BJ (cell line): ENCODE measurements at places on chromosomes 4 and X.
A peak's percentile ranks its signal among the peaks of the same experiment; 100 is the strongest.

DNA sequence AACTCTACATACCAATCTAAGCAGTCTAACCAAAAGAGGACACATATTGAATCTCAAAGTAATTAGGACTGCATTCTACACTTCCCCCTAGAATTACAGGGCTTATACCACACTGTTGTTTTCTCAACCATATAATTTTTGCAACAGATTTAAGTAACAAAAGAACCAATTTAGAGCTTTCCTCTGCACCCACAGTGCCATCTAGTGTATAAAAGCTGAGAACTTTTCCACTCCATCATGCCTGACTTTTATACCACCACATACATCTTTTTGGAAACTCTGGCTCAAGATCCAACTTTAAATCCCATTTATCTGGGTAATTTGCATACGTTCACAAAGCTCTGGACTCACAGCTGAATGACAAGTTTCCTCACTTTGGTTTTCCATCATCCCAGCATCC, 99.5 kb downstream of the EFHC2 start:
- no peak for DNase-seq

GRCh38 chr4:77052352-77052751, 23.4 kb downstream of the CCNI start:
- DNase-seq: peak; percentile 42

DNA sequence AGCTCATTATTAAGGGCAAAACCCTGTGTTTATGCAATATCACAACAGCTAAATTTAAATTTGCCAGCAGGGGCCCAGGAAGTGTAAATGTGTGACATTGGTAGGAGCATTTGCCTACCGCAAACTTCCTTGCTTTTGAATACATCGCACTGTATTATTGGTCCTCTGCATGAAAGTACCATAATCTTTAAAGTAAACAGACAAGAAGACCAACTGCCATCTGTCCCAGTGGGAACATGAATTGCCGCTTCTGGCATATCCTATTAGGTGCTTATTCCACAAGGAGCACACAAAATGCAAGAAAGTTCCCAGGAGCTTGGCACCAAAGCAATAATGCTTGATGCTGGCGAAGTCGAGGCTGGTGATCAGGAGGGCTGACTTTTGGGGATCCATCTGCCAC, 51.3 kb downstream of the SOD3 start:
- no peak for DNase-seq

DNA sequence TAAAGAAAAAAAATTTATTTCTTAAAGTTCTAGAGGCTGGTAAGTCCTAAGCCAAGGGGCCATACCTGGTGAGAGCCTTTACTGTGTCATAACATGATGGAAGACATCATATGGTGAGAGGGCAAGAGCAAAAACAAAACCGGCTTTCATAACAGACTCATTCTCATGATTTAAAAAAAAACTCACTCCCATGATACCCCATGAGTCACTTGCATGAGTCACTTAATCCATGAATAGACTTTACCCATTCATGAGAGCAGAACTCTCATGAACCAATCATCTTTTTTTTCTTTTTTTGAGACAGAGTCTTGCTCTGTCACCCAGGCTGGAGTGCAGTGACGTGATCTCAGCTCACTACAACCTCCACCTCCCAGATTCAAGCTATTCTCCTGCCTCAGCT, 369.7 kb upstream of the DIAPH2 start:
- no peak for DNase-seq

DNA sequence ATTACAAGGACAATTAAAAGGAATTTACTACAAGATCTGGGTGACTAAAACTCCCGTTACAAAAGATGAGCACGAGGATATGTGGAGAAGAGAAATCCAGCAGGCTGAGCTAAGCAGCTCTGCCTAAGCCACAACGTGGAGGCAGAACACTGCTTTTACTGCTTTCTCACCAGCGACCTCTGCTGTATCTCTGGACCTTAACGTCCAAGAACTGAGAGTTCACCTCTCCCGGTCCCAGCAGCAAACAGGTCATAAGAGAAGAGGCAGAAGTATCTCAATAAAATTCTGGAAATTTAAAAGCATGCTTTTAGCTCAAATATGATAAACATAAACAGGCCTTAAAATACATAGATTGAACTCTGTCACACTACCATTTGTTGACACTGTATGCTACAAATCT, 81.0 kb downstream of the ADGRA3 start:
- no peak for DNase-seq

DNA sequence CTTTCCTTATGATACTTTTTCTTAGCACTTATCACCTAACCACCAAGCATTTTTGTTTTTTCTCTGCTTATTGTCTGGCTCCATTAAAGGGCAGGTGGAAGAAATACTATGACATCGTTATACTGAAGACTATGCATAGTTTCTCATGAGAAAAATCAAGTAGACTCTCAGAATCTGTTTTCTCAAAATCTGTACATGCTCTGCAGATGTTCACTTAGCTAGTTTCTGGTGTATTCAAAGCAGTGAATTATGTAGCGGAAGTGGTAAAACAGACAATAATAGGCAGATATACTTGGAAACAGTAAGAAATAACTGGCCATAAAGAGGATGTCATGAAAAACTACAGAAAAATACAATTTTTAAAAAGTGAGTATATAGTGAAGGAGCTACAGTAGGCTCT, 146.0 kb downstream of the STIM2 start:
- no peak for DNase-seq

GRCh38 chrX:25125483-25125882, 109.7 kb upstream of the ARX start:
- no peak for DNase-seq

GRCh38 chrX:24285082-24285481, 28.8 kb downstream of the SUPT20HL2 start:
- DNase-seq: no peak

- DNase-seq: no peak
Measured at GRCh38 chr4:38334791-38335190, 329.2 kb upstream of the KLF3 start.

DNA sequence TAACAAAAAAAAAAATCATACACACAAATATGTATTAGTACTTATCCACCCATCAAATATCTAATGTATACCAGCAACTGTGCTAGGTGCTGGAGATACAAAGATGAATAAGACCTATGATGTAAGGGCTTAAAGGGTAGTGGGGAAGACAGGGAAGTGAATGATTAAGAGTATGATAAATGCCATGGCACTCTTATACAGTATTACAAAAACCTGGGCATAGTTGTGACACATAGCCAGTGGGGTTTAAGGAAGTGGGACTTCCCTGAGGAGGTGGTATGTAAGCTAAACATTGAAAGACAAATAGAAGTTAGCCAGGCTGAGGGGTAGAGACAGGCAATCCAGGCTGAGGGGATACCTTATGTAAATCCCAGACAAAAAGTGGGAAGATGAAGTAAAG, 23.5 kb downstream of the CHM start:
- DNase-seq: no peak

- no peak for DNase-seq
Measured at GRCh38 chr4:139709660-139710059, 44.0 kb downstream of the MGST2 start.

GRCh38 chr4:183335369-183335940, 13.2 kb upstream of the CLDN24 start:
- DNase-seq: peak; percentile 79

DNA sequence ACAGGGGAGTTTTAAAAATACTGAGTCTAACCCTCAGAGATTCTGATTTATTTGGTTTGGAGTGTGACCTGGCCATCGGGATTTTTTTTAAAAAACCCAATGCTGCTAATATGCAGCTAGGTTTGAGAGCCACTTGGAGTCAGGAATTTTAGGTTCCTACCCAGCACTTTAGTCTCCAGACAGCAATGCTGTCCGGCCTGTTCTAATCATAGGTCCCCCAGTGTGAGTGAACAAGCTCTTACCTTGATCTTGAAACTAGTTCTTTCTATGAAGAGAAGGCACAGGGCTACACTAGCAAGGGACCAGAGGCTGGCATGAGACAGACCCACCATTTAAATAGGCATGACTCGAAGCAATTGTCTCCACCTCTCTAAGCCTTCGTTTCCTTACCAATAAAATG, 103.5 kb downstream of the SMIM20 start:
- no peak for DNase-seq

GRCh38 chr4:140497747-140498636, at the start of gene MGAT4D:
MGAT4D (minus strand) TSS chr4:140498293; CDS start chr4:140498222, 71 bp downstream.
- no peak for DNase-seq

- DNase-seq: no peak
Measured at GRCh38 chr4:2617955-2618354, 81.5 kb downstream of the FAM193A start.
